ENCODE measurements at places on chromosomes 5 and 9.

GRCh38 chr9:107471552-107471951 is 18.0 kb downstream of the KLF4 start:
- no peak for DNase-seq

- no peak for DNase-seq
Measured at GRCh38 chr9:112546149-112547012, 59.8 kb downstream of the KIAA1958 start.

DNA sequence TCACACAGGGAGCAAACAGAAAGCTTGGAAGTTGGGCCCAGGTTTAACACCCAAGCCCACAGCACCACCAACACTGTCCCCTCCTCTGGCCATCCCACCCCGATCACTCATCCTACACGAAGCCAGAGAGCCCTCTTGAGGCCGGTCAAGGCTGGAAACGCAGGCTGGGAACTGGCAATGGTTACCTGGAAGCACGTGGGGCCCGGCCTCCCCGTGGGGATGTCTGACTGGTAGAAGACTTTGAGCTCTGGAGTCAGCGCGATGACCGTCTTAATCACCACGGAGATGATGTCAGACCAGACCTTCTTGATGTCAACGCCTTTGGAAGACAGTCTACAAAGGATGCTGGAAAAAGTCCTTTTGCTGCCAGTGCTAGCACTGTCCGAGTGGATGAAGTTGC is 104.1 kb downstream of the TTLL11 start:
- no peak for DNase-seq

DNA sequence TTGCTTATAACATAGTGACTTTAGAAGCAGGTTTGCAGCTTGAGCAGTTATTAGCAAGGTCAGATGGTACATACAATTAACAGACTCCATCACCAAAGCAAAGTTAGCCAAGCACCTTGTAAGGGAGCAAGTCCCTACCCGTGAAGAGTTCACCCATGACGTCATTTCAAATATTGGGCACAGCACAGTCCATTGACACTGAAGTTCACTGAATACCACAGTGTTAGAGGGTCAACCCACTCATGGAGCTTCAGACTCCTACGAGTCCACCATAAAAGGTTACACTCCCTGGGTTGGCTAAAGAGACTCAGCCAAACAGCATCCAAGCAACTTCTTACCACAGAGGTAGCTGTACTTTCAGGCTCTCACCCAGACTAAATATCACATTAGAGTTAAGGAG is 77.5 kb downstream of the GALNT10 start:
- no peak for DNase-seq

GRCh38 chr9:79256691-79257213 is 315.0 kb upstream of the TLE4 start:
- peak; percentile 75 for DNase-seq

- no peak for DNase-seq
Measured at GRCh38 chr9:131635892-131636291, 90.6 kb downstream of the PRRT1B start.

GRCh38 chr9:77598524-77598923 is 49.6 kb downstream of the GNA14 start:
- no peak for DNase-seq

DNA sequence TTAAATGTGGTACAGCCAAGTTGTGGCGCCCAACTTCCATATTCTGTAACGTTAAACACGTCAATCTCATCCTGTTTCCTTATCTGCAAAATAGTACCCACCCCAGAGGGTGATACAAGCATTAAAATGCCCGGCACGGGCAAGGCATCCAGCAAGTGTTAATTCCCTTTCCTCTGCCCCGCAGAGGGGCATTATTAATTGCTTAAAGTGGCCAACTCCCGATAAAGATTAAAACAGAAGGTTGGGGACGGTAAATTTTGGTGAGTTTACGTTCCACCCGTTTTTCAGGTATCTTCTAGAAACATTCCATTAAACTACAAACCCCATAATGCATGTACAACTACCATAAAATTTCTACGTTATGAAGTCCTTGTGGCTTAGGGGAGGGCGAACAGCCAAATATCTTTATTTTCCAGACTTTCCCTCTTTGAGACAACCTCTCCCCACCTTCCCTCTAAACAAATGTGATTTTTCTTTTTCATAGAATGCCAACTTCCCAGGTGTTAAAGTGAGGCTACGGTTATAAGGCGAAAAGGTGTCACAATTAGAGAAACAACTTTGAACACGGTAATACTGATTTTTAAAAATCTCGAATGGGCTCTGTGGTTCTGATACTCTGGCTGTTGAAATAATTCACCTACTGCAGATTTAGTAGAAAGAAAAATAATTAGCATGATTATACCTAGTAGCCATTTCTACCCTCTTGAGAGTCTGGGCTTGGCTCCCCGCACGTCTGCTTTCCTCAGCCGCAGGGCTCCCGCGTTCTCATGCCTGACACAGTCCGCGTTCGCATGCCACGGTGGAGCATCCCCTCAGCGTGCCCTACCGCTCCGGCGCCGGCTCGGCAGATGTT is 1.2 kb upstream of the GPBP1 start:
- no peak for DNase-seq

- DNase-seq = no peak
Measured at GRCh38 chr5:134964359-134965270, 3.1 kb upstream of the CATSPER3 start.

GRCh38 chr9:107660976-107661375 is 171.4 kb upstream of the KLF4 start:
- DNase-seq = no peak

GRCh38 chr5:95283761-95284571 is 928 bp downstream of the MCTP1 start:
- DNase-seq = no peak
